Activated T-helper 2 cell treated with anti-CD3 and anti-CD28 coated beads, Interferon-gamma antibody, Interleukin-2, Interleukin-4, amounts not matched to agents 10 μg/mL and 5 μg/mL and 100 μg/mL, durations not matched to agents 14 hours and 24 hours and 36 hours (primary cell): ENCODE measurements at places on chromosomes 5 and 9. TPM values are rescaled to one million over a fixed set of nuclear protein-coding genes. Genes with fewer than 3 reads are reported as not detected.

Gene CCDC107
- 23.0 TPM in 2 replicates for total RNA-seq

Gene FOXD4L5
- 0.09 and 0.23 TPM in 2 replicates for total RNA-seq

Gene CTSV
- total RNA-seq, result 0.48 and 0.78 TPM in 2 replicates

Gene LHX3
- total RNA-seq, result not detected in 2 replicates

Gene TEX48
- total RNA-seq, result 0.41 and 0.68 TPM in 2 replicates

Gene ZNF883
- total RNA-seq, result 0.16 TPM in 1 of 2 replicates, not detected in the other

Gene CARTPT
- not detected in 2 replicates for total RNA-seq

Gene SLC34A3
- not detected in 2 replicates for total RNA-seq

Gene IL31RA
- not detected in 2 replicates for total RNA-seq

Gene TOR4A
- 17.2 and 17.5 TPM in 2 replicates for total RNA-seq

- no peak for DNase-seq
Measured at GRCh38 chr9:76738402-76738801, 25.8 kb upstream of the PCA3 start.

- DNase-seq, result no peak
Measured at GRCh38 chr5:63727583-63727982, 234.7 kb downstream of the HTR1A start.

GRCh38 chr5:50711280-50711679 lies 44.8 kb downstream of the PARP8 start:
- DNase-seq, result peak; percentile 65

GRCh38 chr5:22683050-22683449 lies 170.1 kb downstream of the CDH12 start:
- no peak for DNase-seq

DNA sequence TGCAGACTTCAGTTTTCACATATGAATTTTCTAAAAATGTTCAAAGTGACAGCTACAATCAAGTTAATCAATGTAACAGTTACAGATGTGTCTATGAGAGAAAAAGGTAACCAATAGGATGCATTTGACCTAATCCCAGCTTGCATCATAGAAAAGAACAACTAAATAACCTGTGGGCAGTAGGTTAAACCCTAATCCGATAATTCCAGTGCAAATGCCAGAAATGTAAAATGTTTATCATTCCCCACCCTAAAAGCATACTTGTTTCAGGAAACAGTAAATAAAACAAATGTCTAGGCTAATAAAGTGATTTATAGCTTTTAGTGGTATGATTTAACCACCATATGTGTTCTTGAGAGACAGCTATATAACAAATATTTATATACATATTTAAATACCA lies 592.6 kb downstream of the PRELID2 start:
- DNase-seq, result no peak

GRCh38 chr9:77435688-77436087 lies 212.4 kb downstream of the GNA14 start:
- no peak for DNase-seq

DNA sequence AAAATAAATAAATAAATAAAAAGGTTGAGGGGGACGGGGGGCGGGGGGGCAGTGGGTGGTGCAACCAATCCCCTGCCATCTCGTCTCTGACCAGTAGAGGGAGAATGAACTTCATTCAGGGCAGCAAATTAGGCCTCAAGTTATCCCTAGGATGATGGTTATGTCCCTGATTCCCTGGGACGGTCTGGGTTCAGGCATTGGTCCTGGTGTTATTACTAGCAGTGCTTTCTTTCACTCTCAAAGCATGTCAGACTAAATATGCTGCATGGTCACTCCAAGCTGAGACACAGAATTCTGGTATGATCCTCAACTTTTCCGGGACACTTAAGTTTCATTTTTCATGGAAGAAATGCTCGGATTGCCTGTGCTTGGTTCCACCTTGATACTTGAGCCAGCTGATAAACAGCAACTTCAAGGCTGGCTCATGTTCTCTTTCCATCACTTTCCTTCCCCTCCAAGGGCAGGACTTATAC lies 59.4 kb downstream of the DAP start:
- no peak for DNase-seq

- DNase-seq, result no peak
Measured at GRCh38 chr5:122906768-122907167, 61.4 kb downstream of the SNX24 start.

GRCh38 chr9:90916147-90916734 lies 114.6 kb downstream of the SYK start:
- DNase-seq, result no peak

GRCh38 chr5:113081091-113081839 lies 104.7 kb downstream of the DCP2 start:
- DNase-seq, result no peak

GRCh38 chr5:150161242-150162141 lies 5.1 kb upstream of the CDX1 start:
- DNase-seq, result peak; percentile 60

- no peak for DNase-seq
Measured at GRCh38 chr9:112586599-112587155, 100.0 kb downstream of the KIAA1958 start.

DNA sequence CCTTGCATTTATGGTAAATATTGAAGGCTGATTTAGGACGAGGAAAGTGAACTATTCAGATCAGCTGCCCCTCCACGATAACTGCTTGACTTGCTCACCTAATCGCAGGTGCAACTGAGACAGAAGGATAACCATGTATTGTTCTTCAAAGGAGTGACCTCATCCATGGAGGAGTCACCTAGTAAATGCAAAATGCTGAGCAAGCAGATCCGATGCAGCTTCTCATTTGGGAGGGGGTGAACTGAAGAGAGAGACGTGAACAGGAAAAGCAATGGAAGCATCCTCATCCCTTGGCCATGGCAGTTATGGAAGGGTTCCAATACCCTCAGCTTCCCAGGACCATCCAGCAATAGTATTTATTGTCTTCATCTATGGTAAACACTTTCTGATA lies 47.5 kb downstream of the RASGRF2 start:
- DNase-seq, result no peak

- no peak for DNase-seq
Measured at GRCh38 chr9:89533411-89534095, 35.6 kb upstream of the SEMA4D start.

DNA sequence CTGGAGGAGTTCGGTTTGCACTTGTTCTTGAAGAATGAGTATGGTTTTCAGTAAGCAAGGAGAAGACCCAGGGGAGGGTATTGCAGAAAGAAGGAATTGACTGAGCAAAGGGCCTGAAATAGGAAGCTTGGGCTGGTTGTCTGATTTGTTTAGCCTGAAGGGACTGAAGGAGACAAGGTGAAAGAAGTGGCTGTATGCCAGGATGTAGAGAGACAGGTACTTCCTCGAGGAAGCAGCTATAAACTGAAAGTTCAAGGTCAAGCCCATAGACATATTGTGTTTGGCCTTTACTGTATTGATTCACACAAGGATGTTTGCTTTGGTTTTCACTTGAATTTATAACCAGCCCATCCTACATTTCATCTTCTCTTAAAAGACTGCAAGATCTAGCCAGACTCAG lies 183.1 kb downstream of the PALM2AKAP2 start:
- DNase-seq, result no peak

DNA sequence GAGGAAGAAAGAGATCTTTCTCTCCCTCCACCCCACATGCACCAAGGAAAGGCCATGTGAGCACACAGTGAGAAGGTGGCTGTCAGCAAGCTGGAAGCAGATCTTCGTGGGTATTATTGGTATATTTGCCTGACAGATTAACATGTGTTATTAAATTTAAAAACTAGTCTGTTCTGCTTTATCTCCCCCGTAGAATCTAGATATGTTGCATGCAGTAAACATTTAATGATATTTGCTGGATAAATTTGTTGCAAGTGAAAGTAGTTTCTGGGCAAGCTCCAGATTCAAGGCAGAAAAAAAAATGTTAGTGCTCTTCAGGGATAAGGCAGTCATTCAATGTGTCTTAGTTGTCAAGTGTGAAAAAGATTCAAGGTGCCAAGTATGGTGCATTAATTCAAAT lies 215.0 kb upstream of the TAS2R1 start:
- DNase-seq, result no peak

- DNase-seq, result no peak
Measured at GRCh38 chr5:79663212-79663611, 26.4 kb upstream of the CMYA5 start.
